ENCODE measurements at places on chromosomes 3 and 15.

GRCh38 chr15:31309893-31310606, 16.6 kb upstream of the KLF13 start:
- DNase-seq = no peak

GRCh38 chr3:113245761-113246161, 34.4 kb downstream of the BOC start:
- DNase-seq = no peak

GRCh38 chr3:72487946-72488737, 360.1 kb downstream of the SHQ1 start:
- DNase-seq = no peak

DNA sequence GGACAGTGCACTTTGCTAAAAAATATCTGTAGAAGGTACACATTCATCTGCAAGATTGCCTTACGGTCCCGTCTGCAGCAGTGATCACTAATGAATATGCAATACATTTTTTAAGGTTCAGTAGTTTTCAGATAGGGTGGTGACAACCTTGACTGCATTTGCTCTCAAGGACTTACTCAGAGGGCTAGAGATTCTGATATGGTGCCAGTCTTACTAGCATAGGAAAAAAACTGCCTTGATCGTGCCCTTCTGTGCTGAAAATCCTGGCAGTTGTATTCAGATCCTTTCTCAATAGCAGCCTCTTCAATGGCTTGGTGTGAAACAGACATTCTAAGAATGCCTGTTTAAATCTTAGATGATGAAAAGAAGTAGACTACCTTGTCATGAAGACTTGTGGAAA, 411.9 kb upstream of the CCDC54 start:
- DNase-seq = no peak

DNA sequence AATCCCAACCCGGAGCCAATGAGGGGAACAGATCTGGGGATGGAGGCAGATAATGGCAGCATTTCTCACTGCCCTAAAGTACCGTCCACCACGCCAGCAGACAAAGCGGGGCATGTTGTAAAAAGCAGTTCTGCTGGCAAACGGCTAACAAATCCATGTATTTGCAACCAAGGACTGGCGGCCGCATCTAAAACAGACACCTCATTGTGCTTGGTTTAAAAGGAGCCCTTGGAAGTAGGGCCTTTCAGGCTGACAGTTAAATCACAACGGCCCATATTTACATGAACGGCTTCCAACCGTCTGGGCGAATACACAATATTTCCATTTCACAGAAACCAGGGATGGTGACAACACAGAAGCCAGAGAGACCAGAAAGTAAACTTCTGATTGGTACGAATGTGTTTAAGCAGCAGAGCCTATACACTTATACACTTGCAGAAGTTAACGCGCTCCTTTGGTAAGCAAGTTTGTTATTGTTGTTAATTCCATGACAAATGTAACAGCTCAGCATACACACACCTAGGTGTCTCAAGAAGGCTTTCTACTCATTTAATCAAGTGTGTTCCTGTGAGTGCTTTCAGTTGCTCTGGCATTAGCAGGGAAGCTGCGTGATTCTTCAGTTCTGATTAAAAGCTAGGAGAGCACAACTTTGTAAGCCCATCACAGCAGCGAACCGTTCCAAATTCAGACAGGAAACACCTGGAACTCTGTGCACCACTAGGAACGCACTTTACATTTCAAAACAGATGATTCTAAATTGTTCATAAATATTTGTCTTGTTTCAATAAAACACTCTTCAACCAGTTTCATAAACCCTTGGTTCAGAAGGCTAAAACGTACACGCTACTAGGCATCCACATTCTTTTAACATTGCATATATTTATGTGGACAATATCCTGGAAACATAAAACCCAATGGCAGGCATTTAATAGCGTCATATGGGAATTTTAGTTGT, 112.9 kb downstream of the PDZRN3 start:
- no peak for DNase-seq

DNA sequence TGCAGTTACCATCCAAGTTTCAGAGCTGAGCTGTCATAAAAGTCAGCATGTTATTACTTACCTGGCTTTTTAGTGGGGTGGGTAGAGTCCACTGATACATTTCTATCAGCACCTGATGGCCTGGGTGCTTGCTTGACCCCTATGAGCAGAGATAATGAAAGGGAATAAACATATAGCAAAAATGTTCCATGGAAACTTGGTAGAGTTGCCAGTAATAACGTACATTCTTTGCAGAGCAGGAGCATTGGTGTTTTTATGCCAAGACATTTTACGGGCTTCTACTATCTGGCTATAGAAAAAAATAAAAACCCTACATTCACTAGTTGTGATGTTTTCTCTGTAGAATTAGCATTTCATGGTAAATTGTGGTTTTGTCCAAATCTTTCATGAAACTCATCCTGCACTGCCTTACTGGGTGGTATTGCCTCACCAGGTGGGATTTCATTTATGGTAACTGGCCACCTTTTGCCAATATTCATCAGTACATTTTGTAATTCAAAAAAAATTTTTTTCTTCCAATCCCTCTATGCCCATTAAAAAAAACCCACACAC, 70.9 kb downstream of the TFG start:
- no peak for DNase-seq

GRCh38 chr3:56522374-56522773, 34.6 kb upstream of the CCDC66 start:
- DNase-seq = no peak

- DNase-seq = no peak
Observed at GRCh38 chr3:134242649-134243617, 7.7 kb downstream of the RYK start.

DNA sequence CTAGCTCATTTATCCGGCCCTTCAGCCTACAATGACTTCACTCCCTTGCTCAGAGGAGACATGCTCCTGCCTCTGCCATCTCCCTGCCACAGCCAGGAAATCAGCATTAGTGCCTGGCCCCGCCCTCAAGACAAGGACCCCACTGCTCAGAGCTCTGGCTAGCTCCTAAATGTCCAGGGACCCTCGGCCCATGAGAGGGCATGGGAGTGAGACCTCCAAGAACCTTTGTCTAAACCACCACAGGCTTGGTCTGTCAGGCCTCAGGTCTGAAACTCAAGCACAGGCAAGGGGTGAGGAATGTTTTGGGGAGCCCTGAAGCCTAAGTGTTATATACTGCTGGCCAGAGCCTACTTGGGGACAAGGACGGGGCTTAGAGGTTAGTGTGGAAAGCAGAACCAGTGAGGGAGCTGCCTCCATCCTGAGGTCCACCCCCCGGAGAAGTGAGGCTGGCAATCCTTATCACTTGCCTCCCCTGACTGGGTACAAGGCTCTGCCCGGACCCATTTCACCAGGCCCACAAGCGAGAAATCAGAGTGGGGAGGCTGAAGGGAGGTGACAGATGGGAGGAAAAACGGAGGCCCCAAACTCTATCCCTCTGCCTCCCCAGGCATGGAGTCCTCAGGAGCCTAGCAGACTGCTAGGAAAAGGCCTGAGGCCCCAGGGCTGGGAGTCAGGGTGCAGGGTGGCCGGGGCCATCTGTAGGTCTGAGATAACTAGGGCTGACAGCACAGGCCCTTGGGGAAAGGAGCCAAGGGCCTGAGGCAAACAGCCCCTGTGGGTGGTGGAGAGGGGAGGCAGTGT, 18.8 kb downstream of the SHF start:
- DNase-seq = no peak
